ENCODE measurements at places on chromosomes 1 and 21.

DNA sequence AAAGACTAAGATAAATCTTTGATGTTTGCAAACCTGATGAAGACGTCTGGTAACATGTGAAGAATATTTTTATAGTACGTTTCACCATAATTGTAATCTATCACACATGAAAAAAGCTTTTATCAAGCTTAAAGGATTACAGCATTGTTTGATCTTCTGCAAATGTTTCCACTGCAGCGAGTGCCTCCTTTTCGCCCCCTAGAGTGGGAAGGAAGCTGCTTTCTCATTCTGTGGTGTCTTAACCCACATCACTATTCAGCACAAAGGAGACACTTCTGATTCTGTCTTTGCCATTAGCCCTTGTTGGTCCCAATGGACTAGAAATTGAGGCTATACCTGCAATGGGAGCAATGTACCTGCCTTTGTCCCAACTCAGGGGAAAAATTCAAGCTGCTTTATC, 46.0 kb upstream of the IL12RB2 start:
- DNase-seq: no peak

GRCh38 chr1:61647142-61647541, 77.8 kb downstream of the TM2D1 start:
- no peak for DNase-seq

- DNase-seq: no peak
These were observed 59.2 kb downstream of the PBX1 start for GRCh38 chr1:164618202-164618564.

DNA sequence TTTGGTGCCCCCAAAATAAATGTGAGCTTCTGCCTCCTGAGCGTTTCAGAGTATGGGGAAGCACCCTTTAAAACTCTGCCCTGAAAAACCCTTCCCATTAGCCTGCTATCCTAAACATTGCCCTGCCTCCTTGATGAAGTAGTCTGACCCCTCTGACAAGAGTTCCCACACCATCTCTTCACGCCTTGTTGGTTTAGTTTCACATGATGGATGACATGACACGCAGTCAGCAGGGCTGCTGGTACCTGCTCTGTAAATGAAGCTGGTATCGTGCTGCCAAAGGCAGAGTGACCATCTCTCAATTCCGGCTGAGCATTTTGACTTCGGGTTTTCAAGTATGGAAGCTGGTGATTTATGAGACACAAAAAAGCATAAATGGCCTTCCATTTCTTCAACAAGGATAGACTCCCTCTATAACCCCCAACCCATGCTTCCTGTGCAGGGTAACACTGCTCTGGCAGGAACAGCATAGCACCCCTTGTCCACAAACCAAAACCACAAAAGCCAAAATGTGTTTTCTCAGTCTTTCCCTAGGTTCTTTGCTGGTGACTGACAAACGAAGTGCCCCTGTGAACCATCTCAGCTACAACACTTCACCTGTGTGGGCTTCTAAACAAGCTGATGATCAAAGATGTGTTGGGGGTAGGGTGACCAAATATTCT, 444.6 kb downstream of the NUF2 start:
- no peak for DNase-seq

DNA sequence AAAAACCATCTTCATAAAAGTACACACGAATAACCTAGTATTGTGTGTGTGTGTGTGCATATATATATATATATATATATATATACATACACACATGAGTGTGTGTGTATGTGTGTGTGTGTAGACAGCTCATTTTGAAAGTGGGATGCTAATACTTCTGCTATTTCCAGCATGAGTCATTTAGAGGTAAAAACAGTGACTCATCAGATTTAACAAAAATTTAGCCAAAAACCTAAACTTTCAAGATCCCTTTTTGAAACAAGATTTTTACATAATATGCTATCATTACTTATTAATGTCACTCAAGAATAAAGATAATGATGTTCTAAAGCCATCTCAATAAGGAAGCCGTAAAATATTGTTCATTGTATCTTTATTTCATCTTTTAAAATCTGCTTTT, 35.6 kb upstream of the ADGRL4 start:
- no peak for DNase-seq

DNA sequence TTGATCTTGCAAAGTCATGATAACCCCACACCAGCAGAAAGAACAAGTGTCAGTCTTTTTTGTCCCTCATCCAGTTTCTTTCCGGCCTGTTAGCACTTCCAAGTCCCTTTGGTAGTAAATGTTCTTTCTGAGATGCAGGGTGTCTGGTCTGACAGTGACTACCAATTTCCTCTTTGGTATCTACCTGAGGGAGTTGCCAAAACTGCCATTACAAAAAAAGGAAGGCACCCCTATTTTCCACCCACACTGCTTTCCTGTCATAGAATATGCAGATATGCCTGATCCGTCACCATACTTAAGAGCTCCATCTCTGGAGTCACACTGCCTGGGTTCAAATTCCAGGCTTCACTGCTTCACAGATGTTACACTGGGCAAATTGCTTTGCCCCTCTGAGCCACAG, 72.4 kb downstream of the ZNF281 start:
- DNase-seq: no peak

DNA sequence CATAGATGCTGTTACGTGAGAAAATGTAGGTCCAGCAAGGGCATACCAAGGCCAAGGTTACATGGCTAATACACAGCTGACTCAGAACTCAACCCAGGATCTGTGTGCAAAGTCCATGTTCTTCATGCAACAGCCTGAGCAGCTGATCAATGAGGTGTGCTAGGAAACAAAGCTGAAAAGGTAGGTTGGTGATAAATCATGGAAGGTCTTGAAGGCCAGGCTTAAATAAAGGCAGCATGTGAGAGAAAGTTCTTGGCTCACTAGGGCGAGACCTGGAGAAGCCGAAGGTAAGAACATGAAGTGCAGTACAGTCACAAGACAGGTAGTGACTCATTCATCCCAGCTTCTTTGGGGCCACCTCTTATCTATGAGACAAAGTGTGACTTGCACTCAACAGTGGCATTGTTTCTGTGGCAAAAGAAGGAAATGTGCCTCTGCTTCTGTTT, 33.4 kb downstream of the TLR5 start:
- DNase-seq: no peak

DNA sequence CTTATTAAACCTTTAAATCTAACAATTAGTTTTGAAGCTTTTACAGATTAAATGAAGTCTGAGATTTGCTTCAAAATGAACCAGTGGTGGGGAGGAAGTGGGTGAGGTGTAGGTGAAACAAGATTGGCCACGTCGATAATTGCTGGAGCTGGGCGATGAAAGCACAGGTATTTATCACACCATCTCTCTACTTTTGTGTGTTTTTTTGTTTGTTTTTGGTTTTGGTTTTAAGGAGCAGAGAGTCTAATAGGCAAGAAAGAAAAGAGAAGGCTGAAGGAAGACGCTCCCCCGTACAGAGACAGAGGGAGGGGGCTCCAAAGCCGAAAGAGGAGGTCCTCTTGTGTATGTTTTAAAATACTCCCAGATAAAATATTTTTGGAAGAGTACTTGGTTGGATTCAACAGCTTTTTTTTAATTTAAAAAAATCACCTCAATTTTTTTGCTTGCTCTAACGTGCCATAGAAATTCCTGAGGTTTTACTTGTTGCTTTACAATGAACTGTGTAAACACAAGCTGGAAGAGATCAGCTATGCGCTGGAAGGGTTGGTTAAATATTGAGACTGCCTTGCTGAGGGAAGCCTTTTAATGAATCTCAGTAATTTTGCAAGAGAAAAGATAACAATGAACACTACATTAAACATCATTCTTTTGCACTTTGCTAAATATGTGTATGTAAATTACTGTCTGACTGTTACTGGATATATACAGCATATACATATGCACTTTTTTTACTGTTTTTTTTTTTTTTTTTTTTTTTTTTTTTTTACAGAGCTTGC, 6.7 kb upstream of the LGALS8 start:
- no peak for DNase-seq

- no peak for DNase-seq
These were observed 7.0 kb downstream of the PTCH2 start for GRCh38 chr1:44835738-44836675.

- no peak for DNase-seq
These were observed 88.9 kb upstream of the NGF start for GRCh38 chr1:115426956-115427355.

GRCh38 chr1:94727846-94728715, 92.1 kb upstream of the SLC44A3 start:
- DNase-seq: no peak

Data from vagina (tissue), 2 donors.